Stimulated activated CD4-positive, alpha-beta T cell treated with anti-CD3 and anti-CD28 coated beads, TNF-alpha, amount 100 ng/mL, for 4 hours (primary cell): ENCODE measurements at places on chromosomes 4 and X.

GRCh38 chr4:112888622-112889021 lies 160.8 kb upstream of the ANK2 start:
- DNase-seq = no peak

GRCh38 chr4:52825460-52826090 lies 36.5 kb upstream of the RASL11B start:
- DNase-seq = no peak

DNA sequence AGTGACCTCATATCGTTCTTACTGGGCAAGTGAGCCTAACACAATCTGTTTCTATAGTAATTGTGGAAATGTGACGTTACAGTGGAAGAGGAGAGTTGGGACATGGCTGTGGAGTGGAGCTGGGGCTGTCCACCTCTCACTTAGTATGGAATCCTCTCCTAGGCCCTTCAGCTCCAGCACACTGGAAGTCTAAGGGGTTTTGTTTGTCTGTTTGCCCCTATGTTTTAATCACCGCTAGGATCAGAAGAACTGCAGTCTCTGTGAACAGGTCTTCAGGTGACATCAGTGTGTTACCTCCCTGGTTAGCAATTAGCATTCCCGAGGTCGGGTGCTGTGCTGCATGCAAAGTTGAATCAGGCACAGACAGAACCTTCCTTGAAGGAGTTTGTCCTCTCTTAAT lies 49.3 kb upstream of the CLDN34 start:
- no peak for DNase-seq

- DNase-seq = no peak
Observed at GRCh38 chrX:149471397-149471796, 33.7 kb downstream of the IDS start.

DNA sequence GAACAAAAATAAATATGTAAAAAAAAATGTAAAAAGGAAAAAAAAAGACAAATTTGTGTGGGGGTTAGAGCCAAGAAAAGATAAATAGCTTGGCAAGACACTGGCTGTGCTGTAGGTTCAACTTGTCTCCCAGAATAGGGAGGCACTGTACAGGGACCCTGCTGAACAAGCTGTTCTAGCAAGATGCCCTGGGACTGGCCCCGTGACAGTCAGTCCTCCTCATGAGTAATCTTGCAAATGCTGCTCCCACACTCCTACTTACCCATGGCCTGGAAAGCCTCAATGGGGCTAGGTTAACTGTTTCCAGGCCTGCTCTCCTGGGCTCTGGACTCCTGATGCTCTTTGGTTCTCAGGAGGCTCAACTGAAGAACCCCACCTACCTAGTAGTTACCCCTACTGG lies 106.8 kb downstream of the ATG4A start:
- DNase-seq = no peak

DNA sequence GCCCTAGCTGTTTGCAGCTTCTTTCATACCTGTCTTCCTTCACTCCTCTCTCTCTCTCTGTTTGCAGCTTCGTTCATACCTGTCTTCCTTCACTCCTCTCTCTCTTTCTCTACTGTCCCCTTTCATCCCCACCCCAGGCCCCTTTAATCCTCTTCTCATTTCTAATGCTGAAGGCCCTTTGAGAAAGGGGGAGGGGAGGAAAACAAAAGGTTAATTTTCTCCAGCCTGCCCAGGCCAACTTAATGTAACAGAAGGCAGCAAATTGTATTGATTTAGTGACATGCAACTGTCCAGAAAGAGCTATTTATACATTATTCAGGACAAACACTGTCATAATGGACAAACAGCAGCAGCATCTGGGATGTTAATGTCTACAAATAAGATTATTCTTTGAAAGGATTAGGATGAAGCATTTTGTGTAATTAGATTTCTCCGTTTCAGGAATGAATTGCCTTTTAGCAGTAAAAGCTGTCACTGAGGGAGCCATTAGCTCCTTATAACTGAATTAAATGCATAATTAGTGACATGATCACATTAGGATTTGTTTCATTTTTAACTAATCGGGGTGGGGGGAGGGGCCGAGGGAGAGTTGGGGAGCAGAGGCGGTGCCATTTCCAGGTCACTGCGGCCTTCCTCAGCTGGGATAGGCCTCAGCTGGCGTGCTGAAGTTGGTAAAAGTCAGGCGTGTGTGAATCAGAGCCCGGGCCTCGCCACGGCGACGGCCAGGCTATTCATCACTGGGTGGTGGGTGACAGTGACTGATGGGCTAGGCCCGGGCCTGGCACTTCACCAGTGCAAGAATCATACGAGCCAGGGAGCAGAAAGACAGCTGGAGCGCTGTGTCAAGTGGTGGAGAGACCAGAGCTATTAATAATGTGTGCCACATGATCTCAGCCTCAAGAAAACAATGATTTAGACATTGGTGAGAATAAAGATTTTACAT lies 174.5 kb downstream of the NKX6-1 start:
- no peak for DNase-seq

GRCh38 chr4:128168701-128169100 lies 107.6 kb downstream of the LARP1B start:
- DNase-seq = no peak

- DNase-seq = no peak
Observed at GRCh38 chr4:25911356-25911755, 2.7 kb upstream of the SMIM20 start.
